ENCODE measurements at places on chromosomes 2 and 18. TPM values are rescaled to one million over a fixed set of nuclear protein-coding genes. Genes with fewer than 3 reads are reported as not detected.

Gene ARL5A
- total RNA-seq: 101 TPM

- no peaks in the 10 kb centered on the region for H3K36me3 ChIP-seq
- no peak for DNase-seq
- no peaks in the 10 kb centered on the region for H3K27me3 ChIP-seq
- no peaks in the 10 kb centered on the region for H3K4me1 ChIP-seq
- H3K4me3 ChIP-seq: no peak overlapping the region
Measured at GRCh38 chr2:218310853-218311540, 18.7 kb upstream of the TMBIM1 start.

DNA sequence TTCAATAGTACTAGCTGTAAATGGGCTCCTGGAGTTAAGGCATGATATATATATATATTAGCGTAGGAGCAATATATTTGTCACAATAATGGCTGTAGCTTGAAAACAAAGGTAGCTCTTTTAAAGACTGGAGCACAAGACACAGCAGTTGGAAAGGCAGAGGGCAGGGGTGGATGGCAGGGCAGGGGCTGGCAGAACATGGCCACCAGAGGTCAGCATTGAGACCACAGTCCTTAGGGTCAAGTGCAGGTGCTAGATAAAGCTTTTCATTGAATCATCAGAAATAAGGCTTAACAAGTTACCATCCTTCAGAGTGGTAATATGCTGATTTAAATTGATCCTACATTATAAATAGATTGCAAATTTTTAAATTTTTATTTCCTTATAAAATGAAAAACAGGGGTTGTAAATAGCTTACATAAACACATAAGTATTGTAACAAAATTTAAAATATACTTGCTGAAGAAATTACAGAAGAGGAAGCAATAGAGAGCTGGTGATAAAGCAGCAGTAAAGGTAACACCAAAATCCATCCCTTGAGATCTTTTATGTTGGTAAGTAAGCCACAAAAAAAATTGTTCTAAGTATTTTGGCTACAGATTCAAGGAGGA is 161.2 kb upstream of the PIEZO2 start:
- H3K4me1 ChIP-seq: no peaks in the 10 kb centered on the region
- H3K27me3 ChIP-seq: no peaks in the 10 kb centered on the region
- no peaks in the 10 kb centered on the region for H3K36me3 ChIP-seq

DNA sequence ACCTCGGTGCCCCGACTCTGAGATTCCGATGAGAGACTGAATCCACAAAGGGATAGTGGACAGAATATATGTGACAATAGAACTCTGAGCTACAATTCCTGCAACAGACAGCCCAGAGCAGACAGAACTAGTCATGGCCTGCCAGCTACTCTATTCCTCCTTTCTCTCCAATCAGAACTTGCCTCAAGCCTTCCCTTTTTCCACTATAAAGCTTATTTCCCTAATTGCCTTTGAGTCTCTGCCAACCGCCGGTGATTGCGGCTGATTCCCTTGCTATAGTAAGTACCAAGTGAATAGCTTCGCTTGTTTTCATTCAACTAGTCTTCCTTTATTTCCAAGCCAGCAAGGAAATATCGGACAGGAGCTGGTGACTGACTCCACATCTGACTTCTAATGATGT is 96.8 kb downstream of the DSC3 start:
- DNase-seq: no peak
- H3K4me1 ChIP-seq: no peaks in the 10 kb centered on the region
- no peak overlapping the region for H3K4me3 ChIP-seq
- H3K27me3 ChIP-seq: no peaks in the 10 kb centered on the region
- no peaks in the 10 kb centered on the region for H3K36me3 ChIP-seq
- no peak overlapping the region for H3K27ac ChIP-seq

- H3K27ac ChIP-seq: no peak overlapping the region
- no peak for DNase-seq
- H3K4me1 ChIP-seq: no peaks in the 10 kb centered on the region
- no peaks in the 10 kb centered on the region for H3K36me3 ChIP-seq
Measured at GRCh38 chr18:33660696-33661310, 82.8 kb downstream of the ASXL3 start.

All from uterus (tissue), 4 donors.